Sigmoid colon (tissue), 7 donors: ENCODE measurements at places on chromosomes 2 and 18. TPM values are rescaled to one million over a fixed set of nuclear protein-coding genes. Genes with fewer than 3 reads are reported as not detected.

Gene SPATS2L
- 167 TPM for polyA plus RNA-seq

DNA sequence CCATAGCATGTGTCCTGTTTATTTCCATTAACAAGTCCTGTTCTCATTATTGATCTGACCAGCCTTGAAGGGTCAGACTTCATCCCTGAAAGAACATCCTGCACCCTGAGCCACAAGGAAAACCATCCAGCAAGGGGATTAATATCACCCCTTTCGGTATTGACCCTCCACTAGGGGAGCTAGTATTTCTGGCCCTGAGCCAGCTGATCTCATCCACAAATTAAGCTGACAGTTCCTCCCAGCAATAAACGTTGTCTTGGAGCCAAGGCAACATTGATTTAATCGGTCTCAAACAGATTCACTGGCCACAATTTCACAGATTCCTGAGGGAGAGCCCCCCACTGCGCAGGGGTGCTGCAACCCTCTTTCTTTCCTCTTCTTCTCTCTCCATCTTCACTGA, 353.1 kb upstream of the FANCL start:
- DNase-seq: no peak

Gene LYG1
- polyA plus RNA-seq: 2.0 TPM

- DNase-seq: no peak
Measured at GRCh38 chr2:197873293-197873701, 68.9 kb downstream of the PLCL1 start.

Gene RBKS
- 5.1 TPM for polyA plus RNA-seq

GRCh38 chr18:56291294-56291693, 347.1 kb downstream of the TXNL1 start:
- DNase-seq: no peak

DNA sequence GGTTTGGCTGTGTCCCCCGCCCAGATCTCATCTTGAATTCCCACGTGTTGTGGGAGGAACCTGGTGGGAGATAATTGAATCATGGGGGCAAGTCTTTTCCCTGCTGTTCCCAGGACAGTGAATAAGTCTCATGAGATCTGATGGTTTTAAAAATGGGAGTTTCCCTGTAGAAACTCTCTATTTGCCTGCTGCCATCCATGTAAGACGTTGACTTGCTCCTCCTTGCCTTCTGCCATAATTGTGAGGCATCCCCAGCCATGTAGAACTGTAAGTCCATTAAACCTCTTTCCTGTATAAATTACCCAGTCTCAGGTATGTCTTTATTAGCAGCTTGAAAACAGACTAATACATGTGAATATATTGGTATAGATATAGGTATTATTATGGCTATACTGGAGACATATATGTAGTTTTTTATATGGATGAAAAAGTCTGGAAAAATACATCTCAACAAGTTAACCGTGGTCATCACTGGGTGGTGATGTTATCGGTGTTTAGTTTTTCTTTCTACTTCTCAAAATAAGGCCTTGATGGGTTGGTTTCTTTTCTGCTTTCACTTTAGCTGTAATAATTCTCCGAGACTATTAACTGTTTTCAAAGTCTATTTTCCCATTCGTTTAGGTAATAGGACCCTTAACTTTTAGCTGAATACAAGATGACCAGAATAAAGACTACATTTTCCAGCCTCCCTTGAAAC, 39.1 kb upstream of the NCOA1 start:
- DNase-seq: no peak

GRCh38 chr2:216950547-216950946, 90.7 kb upstream of the TNP1 start:
- no peak for DNase-seq

- no peak for DNase-seq
Measured at GRCh38 chr2:62309465-62310091, 113.7 kb downstream of the B3GNT2 start.

Gene FECH
- polyA plus RNA-seq: 8.8 TPM
